IMR-90 (cell line): ENCODE measurements at places on chromosomes 12 and 14. TPM values are rescaled to one million over a fixed set of nuclear protein-coding genes. Genes with fewer than 3 reads are reported as not detected.
A peak's percentile ranks its signal among the peaks of the same experiment; 100 is the strongest.

Gene LRRK2
- polyA plus RNA-seq: 0.17 and 0.36 TPM in 2 replicates

Gene OAS2
- not detected in 2 replicates for polyA plus RNA-seq

Gene HOXC9
- 0.13 and 0.26 TPM in 2 replicates for polyA plus RNA-seq

- DNase-seq: no peak
Measured at GRCh38 chr14:58815794-58816193, 178.0 kb downstream of the DACT1 start.

DNA sequence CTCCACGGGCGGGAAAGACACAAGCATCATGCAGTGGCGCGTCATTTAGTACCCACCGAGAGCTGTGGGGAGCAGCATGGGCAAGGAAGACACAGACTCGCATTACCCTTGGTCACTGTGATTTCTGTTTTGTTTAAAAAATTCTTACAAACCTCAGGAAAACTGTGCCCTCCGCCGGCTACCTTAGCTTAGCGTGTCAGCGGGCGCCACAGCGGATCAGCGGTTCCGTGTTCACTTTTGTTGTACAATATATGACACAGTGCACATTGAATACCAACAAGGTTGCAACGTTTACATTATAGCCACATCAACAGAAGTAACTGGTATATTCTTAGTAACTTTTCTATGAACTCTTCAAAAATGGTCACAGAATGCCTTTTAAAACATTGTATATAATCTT, 125.2 kb upstream of the EVL start:
- DNase-seq: no peak

Gene RND1
- 0.21 and 0.26 TPM in 2 replicates for polyA plus RNA-seq

Gene C1S
- polyA plus RNA-seq: 64.1 and 85.4 TPM in 2 replicates

GRCh38 chr14:102999227-102999895, 58.0 kb downstream of the CDC42BPB start:
- peak; percentile 71 for DNase-seq

Gene SSTR1
- polyA plus RNA-seq: 5.5 and 5.6 TPM in 2 replicates

DNA sequence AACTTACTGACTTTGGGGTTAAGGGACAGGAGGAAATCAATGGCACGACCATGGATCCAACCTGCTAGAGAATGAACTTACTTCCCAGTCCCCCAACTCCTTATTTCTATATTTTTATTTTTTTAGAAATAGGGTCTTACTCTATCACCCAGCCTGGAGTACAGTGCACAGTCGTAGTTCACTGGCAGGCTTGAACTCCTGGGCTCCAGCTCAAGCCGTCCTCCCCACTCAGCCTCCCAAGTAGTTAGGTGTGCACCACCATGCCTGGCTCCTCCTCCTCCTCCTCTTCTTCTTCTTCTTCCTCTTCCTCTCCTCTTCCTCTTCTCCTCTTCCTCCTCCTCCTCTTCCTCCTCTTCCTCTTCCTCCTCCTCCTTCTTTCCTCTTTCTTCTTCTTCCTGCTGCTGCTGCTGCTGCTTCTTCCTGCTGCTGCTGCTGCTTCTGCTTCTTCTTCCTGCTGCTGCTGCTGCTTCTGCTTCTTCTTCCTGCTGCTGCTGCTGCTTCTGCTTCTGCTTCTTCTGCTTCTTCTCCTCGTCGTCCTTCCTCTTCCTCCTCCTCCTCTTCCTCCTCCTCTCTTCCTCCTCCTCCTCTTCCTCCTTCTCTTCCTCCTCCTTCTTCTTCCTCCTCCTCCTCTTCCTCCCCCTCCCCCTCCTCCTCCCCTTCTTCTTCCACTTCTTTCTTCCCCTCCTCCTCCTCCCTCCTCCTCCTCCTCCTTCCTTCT, 390.1 kb upstream of the RGS6 start:
- DNase-seq: no peak

Gene GARIN6
- not detected in 2 replicates for polyA plus RNA-seq

GRCh38 chr14:71583705-71584104, 348.5 kb upstream of the RGS6 start:
- DNase-seq: no peak

DNA sequence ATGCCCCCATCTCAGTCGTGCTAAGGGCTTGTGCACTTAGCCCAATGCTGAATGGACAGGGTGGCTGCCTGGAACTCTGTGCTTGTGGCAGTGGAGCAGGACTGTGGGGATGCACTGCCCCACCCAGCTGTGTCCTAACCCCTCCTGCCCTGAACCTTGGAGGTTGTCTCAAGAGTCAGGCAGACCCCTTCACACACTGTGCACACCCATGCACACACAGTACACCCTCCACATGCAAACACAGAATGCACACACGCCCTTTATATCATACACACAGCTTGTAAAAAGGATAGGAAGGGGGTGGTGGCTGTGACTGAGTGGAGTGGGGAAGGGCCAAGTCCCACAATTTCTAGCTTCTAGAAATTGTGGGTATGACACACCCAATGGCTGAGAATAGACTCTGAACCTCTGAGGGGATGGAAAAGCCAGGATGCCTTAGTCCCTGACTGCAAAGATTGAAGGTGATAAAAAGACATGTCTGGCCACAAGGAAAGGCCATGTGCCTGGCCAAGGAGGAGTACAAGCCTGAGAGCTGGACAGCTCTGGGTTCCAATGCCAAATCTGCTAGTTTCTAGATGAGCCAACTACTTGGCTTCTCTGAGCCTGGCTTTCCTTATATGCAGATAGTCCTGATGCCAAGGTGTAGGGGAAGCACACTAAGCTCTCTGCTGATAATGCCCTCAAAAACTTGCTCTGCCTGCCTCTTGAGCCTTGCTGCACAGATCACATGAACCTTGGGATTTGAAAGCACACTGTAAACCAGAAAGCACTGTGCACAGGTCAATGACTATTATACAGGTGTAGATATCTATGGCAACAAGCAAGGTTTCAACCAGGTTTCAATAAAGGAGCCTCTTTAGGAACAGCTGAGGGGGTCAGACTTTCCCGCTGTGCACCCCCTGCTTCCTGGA, 8.4 kb downstream of the KRT8 start:
- DNase-seq: no peak

DNA sequence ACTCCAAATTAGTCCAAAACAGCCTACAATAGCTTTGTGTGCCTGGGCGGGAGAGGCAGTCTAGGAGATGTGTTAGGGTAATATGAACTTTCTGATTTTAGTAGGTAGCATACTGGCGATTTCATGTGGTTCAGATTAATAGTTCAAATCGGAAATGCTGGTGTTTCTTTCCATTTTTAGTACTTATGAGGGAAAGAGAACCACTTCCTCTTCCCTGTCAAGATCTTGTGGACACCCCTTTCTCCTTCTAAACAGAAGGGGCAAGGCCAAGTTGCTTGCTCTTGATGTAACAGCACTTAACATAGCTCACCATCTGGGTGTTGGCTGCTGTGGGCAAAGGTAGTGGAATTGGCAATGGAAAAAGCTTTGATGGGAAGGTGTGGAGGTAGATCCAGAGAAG, 32.2 kb upstream of the IGF1 start:
- no peak for DNase-seq

GRCh38 chr12:104692557-104693218, 235.9 kb downstream of the CHST11 start:
- no peak for DNase-seq

- no peak for DNase-seq
Measured at GRCh38 chr12:50638482-50638880, 125.4 kb upstream of the ATF1 start.

Gene PLA2G1B
- polyA plus RNA-seq: not detected in 2 replicates

Gene COX8C
- not detected in 2 replicates for polyA plus RNA-seq

Gene GPR162
- 6.0 and 7.8 TPM in 2 replicates for polyA plus RNA-seq

DNA sequence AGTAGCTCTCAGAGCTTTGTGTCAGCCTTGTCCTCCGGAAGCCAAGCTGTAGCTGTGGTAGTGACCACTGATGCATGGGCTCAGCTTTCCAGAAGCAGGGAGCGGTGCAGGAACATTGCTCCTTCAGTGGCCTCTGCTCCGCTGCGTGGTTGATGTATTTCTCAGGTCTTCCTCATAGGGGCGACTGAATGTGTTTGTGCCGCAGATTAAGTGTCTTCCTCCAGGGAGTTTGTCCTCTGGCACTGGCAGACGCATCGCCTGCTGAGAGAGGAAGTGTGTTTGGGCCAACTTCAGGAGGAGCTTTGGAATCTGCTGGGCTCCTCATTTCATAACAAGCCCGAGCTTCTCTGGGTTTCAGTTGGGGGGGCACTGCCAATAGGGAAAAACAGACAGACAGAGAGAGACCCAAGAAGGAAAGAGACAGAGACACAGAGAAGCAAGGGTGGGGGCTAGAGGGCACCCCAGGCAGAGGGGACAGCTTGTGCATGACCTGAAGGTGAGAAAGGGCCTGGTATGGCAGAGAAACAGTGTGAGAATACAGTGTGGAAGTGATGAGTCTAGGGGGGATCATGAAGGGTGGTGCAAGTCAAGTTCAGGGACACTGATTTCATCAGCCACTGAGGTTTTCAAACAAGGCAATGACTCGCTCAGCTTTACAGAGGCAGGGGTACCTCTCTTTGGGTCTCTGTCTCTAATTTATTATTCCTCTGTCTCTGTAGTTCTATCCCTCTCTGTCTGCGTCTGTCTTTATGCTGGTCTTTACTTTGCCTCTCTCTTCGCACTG, 69.4 kb upstream of the PRIMA1 start:
- DNase-seq: no peak

Gene FOXN4
- not detected in 2 replicates for polyA plus RNA-seq

Gene LHX5
- not detected in 2 replicates for polyA plus RNA-seq

DNA sequence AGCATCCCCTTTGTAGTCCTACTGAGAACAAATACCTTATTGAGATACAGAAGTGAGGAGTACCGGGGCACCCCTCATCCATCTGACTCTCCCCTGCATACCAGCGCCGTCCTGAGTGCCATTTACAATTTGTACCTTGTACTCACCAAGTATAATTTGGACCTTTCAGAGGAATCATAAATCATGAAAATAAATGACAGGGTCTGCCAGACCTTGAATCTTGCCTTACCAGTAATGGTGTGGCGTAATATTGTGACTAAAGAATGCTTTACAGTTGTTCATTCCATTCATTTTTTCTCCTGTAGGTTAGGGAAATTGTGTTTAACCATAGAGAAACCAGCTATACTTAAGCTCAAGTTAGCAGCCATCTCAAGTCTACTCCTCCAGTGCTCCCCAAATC, 243.7 kb upstream of the RGS6 start:
- peak; percentile 27 for DNase-seq

Gene ANKRD33
- polyA plus RNA-seq: 0.03 TPM in 1 of 2 replicates, not detected in the other

Gene NRL
- 0.70 and 0.85 TPM in 2 replicates for polyA plus RNA-seq

Gene EXOC3L4
- not detected in 2 replicates for polyA plus RNA-seq

Gene KCNH3
- 0.10 and 0.20 TPM in 2 replicates for polyA plus RNA-seq

Gene KRT7
- polyA plus RNA-seq: 1.4 and 1.7 TPM in 2 replicates

Gene UNC79
- under 0.01 and 0.03 TPM in 2 replicates for polyA plus RNA-seq

- DNase-seq: peak; percentile 91
Measured at GRCh38 chr12:92034858-92035401, 110.7 kb downstream of the BTG1 start.

Gene B4GALNT3
- not detected in 2 replicates for polyA plus RNA-seq
